ENCODE measurements at places on chromosomes 11 and 22. TPM values are rescaled to one million over a fixed set of nuclear protein-coding genes. Genes with fewer than 3 reads are reported as not detected.
A peak's percentile ranks its signal among the peaks of the same experiment; 100 is the strongest.

Gene OR51B4
- not detected for total RNA-seq

DNA sequence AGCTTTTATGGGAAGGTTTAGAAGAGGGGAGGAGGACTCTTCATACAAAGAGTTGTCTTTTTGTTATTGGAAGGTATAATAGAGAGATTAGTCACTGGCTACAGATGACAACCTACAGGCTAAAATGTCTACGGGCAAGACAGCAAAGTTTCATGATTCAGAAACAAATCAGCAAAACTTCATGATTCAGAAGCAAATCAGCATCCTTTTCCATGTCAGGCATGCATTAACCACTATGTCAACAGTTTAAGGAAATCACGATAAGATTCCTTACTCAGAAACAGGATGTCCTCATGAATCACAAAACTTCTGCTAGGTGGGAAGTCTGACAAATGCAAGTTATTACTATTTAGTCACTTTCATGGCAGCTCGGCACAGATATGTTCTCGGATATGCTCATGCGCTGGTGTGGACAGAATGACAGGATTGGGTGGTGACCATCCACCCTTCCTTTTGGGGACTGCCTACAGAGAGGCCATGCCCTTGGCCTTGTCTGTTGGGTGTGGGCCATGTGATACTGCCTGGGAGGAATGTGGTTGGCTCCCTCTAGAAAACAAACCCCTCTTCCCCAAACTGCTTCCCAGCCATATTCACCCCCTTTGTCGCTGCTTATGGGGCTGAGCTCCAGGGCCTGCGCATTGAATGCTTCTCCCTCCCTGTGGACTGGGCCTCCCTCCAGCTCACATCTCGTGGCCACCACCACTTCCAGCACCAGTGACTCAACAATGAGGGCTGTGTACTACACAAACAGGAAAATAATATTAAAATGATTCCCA lies 10.1 kb downstream of the C11orf91 start:
- no peak for DNase-seq

DNA sequence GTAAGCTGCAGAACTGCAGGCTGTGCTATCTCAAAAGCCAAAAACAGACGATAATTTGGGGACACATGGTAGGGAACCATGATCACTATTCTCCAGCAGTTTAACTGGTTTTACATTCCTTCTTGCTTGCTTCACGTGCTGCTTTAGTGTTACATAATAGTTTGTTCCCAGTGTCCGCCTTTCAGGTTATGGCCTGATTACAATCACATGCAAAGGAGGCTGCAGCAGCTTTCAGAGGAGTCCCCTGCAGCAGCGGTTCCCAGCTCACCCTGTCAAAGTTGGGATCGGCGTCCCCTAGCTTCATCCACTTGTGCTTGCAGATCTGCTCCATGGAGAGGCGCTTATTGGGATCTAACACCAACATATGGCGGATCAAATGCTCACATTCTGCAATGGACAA lies 39.2 kb upstream of the APOA1 start:
- DNase-seq: no peak

DNA sequence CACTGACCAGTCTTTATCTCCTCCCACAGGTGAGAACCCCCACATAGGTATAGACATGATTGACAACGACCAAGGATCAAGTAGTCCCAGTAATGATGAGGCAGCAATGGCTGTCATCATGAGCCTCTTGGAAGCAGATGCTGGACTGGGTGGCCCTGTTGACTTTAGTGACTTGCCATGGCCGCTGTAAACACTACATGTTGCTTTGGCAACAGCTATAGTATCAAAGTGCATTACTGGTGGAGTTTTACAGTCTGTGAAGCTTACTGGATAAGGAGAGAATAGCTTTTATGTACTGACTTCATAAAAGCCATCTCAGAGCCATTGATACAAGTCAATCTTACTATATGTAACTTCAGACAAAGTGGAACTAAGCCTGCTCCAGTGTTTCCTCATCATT lies 76.5 kb downstream of the BTBD10 start:
- DNase-seq: peak; percentile 49

- no peak for DNase-seq
Observed at GRCh38 chr11:119476038-119476437, 53.1 kb upstream of the THY1 start.
